ENCODE measurements at places on chromosomes 1 and 21.

GRCh38 chr21:24705201-24705600 is 902.1 kb downstream of the MRPL39 start:
- no peak for DNase-seq

- DNase-seq = no peak
Measured at GRCh38 chr21:36377391-36377842, 7.8 kb upstream of the CHAF1B start.

- DNase-seq = no peak
Measured at GRCh38 chr1:155598842-155599331, 11.1 kb upstream of the MSTO1 start.

DNA sequence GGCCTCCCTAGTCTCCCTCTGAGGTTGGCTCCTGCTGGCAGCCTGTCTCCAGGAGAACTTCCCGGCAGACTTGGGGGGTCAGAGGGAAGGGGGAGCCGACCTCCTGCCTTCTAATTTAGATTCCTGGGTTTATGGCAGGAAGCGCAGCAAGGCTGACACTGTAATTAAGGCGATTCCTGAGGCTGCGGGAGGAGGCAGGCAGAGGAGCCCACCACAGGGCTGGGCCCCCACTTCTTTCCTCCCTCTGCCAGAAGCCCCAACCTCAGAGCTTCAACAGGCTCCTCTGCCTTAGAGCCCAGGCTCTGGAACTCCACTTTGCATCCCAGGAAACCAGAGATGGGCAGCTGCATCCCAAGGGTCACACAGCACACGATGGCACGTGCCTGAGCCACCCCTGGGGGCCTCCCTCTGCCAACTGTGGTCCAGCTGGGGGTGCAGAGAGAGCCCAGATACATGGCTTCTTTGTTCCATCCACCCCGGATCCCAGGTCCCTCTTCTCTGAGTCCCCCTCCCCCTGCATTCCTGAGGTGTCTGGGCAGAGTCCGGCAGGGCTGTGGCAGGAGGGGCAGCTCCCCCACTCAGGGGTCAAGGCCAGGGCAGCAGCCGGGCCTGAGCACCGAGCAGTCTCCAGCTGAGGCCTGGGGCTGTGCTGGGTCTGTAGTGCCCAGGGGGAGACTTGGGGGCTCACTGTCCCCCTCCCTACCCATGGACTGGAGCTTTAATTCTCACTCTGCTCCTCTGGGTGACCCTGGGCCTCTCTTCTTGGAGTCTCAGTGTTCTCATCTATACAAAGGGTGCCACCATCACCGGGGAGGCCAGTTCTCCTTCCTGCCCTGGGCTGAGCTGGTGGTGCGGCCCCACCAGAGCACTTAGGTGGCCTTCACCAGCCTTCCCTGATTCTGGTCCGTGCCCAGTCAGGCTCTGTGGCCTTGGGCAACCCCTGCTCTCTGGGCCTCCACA is 39.4 kb upstream of the FAM131C start:
- no peak for DNase-seq

GRCh38 chr1:158952416-158952815 is 21.1 kb downstream of the PYHIN1 start:
- DNase-seq = no peak

DNA sequence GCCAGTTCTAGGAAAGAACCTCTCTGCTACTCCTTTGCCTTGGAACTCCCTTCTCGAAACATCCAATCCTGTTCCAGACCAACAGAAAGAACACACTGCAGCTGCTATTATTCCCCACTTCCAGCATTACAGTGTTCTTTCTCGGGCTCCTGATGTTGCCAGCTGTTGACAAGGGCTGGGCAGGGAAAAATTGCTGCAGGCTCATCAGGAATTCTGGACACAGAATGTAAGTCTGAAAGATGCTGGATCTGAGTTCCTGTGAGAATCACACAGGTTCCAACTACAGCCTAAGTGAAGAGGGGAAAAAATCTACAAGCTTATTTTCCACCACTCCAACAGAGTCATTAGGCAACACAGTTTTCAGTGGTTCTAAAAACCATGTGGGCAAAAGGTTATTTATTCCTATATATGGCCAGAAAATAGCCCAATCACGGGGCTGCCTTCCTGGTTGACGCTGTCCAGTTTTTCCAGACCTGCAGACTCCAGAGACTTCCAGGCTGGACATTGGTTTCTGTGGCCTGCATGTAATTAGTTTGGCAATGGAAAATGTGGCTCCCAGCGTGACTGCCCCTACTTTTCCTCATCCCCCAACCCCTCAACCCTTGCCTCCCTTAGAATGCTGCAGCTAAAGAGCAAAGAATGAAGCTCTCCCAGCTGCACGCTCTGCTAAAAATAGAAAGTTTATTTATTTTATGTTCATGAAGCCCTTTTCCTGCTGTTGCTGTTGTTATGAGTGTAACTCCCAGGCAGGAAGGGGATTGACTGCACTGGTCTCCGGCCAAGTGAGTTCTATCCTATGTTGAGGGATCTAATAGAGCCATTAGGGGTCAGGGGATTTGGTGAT is 8.3 kb upstream of the KIAA0040 start:
- no peak for DNase-seq

GRCh38 chr1:173857363-173857917 is 10.3 kb downstream of the GAS5 start:
- DNase-seq = no peak

GRCh38 chr1:40627987-40628902 is 37.2 kb downstream of the RIMS3 start:
- DNase-seq = no peak

- no peak for DNase-seq
Measured at GRCh38 chr1:44717156-44717555, 13.8 kb downstream of the RNU5D-1 start.

DNA sequence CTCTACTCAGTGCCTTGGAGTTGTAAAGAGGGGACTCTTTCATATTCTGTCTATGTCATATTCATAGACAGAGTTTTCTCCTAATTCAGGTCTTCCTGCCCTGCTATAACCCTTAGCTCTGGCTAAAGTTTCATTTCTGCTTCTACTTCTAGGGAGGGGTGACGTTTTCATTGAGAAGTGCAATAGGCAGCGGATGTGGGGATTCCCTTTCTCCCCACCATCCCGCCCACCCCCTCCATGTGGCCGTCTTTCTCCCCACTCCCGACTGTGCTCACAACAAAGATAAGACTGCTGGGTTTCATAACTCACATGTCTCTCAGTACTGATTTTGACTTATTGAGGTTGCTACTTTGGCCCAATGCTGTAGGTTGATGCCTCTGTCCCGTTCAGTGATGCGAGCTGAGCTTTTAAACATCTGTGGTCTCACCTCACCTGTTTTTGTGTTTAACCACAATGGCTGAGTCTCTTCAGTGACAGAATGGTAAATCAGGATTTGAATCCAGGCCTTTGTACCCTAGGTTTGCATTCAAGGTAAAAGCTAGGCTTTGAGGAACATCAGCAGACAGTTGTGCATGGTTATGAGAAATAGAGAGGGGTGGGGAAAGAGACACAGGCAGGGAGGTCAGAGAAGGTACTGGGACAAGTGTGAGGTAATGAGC is 7.8 kb upstream of the KIF14 start:
- DNase-seq = no peak

GRCh38 chr1:207839083-207839413 is 71.9 kb downstream of the CD34 start:
- no peak for DNase-seq

DNA sequence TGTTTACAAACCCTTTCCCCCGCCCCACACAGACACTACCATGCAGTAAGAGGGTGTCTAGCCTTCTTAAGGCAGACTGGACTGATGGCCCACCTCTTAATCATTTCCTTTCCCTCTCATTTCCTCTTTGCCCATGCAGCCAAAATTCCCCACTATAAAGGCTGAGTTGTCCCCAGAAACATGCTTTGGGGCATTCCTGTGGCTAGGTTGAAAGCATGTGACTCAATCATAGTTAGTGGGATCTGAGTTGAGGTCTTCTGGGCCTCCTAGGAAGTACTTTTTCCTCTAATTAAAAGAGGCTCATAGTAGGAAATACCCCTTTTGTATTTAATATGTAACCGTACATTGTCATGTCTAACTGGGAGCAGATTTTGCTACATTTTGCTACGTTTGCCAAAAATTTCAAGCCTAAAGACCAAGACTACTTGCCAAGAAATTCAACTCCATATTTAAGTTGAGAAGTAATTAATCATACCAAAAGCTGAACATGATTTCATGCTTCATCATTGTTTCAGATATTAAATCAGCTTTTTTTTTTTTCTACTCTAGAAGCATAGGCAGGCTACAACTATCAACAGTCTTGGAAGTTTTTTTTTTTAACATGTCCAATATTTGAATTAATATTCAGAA is 174.7 kb downstream of the ADGRL4 start:
- DNase-seq = no peak

DNA sequence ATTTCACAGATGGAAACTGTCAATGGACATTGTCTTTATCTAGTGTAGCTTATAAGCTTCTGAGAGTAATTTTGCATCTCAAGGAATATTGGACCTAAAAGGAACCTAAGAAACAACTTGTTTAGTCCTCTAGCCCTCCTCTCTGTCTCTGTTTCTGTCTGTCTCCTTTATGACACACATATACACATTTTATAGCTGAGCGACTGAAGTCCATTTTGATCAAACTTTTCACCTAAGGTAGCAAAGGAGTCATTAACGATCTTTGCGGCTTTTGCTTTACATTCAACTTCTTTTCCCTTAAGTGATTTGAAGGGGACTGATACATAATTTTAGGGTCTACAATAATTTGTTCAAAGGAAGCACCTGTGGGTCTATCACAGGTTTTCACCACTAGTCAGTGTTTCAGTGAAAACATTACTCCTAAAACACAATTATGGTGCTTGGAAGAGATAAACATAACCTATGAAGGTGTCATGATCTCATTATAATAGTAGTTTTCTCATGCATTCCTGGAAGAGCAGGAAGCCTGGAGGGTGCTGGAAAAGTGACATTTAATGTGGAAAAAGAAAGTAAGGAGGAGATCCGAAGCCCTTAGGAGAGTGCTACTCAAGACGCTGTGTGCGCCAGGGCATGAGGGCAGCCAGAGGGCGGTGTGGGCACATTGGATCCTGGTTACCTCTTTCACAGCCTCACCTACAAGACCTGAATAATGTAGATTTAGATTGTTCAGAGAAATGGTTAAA is 248.6 kb downstream of the DNM3 start:
- peak; percentile 41 for DNase-seq

GRCh38 chr1:36067871-36068270 is 16.0 kb upstream of the TEKT2 start:
- DNase-seq = no peak

- no peak for DNase-seq
Measured at GRCh38 chr21:26977746-26978145, 10.9 kb upstream of the ADAMTS5 start.

DNA sequence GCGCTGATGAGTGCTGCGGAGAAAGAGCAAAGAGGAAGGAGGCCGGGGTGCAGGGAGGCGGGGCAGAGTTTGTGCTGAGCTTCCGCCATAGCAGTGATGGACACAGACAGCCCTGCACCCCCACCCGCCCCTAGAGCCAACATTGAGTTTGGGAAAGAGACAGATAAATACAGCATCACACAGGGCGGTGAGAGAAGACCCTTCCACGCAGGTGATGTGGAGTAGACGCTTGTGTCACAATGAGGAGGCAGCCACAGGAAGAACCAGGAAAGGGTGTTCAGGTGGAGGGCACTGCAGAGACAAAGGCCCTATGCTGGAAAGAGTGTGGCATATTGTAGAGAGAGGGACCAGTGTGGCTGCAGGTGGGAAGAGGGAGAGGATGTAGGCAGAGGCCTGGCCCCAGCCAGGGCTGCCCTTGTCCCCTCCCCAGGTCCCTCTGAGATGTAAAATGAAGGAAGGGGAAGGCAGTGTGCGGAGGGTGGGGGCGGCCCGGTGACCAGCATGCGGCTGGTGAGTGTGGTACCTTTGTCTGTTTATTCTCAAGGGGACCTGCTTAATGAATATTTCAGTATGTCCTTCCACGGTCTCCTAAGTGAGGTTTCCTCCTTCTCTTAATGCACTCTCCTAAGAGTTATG is 194.4 kb upstream of the TMEM51 start:
- no peak for DNase-seq

DNA sequence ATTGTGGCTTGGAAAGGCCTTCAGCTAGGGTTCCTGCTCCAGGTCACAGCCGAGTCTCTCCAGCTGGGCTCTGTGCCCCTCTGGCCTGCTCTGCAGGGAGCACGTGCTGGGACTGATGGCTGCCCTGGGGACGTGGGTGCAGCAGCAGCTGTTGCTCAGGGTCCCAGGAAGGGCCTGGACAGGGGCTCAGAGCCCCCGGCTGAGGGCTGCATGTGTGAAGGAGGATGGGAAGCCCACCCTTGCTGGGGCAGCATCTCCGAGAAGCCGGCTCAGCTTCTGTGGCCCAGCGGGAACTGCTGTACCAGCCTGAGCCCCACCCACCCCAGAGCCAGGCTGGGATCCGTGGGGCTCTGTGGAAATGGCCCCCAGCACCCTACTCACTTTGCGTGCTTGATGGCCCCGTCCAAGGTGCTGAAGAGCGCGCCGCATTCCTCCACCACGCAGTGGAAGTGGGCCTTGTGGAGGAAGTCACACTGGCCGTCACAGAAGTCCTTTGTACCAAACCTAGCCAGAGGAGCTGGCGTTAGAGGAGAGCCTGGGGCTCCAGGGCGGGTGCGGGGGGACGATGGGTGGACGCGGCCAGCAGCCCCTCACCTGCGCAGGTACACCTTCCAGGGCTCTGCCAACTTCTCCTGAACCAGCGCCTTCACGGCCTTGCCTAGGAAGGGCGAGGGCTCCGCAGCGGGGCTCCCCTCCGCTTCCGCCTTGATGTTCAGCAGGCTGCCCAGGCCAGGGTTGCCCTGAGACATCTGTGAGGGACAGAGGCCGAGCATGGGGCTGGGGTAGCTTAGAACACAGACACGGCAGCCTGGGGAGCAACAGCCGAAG is 147.5 kb downstream of the CASZ1 start:
- DNase-seq = no peak

DNA sequence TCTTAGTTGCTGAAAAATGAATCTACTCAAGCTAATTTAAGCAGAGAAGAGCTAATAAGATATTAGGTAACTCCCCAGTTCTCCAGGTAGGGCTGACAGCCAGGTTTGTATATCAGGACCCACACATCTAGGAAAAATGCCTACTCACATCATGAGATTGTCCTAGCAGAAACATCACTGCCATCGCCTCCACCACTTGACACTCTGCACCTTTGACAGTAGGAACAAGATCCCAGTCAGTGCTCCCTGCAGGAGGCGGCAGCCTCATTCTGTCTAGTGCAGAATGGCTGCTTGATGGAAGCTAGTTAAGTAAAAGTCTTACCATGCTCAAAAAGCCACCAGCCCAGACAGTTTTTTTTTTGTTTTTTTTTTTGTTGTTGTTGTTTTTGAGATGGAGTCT is 31.6 kb upstream of the USP1 start:
- DNase-seq = no peak

DNA sequence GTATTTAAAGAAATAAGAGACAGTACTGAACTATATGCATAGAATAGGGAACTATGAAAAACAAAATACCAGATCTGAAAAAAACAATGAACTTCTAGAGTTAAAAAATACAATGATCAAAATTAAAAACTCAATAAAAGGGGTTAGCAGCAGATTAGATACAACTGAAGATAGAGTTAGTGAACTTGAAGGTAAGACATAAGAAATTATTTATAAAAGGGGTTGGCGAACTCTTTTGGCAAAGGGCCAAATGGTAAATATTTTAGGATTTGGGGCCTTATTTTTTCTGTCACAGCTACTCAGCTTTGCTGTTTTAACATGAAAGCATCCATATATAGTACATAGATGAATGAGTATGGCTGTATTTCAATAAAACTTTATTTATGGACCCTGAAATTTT is 111.4 kb downstream of the ST3GAL3 start:
- DNase-seq = no peak

- no peak for DNase-seq
Measured at GRCh38 chr1:36304970-36305914, 926 bp upstream of the SH3D21 start.

All from activated CD4-positive, CD25-positive, alpha-beta regulatory T cell (primary cell).